Renal cortex interstitium (tissue), 15 donors: ENCODE measurements at places on chromosomes 13 and 19. TPM values are rescaled to one million over a fixed set of nuclear protein-coding genes. Genes with fewer than 3 reads are reported as not detected.

Gene FOXA3
- polyA plus RNA-seq = 0.12 TPM

DNA sequence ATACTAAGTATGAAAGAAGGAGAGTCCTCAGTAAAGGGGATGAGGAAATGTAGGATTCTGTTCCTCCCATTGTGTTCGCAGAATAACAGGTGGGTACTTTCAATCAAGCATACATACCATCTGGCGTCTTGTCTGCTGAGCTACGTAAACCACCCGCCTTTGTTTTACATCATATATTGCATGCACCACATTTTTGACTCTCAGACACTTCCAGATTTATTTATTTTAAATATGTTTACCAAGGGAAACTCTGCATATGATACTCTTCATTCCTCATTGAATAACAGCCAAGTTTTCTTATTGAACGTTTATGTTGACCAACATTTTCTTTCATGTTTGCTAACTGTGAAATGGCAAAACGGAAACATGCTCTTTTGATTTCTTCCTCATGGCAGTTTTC is 174.1 kb downstream of the FGF14 start:
- no peak for DNase-seq

DNA sequence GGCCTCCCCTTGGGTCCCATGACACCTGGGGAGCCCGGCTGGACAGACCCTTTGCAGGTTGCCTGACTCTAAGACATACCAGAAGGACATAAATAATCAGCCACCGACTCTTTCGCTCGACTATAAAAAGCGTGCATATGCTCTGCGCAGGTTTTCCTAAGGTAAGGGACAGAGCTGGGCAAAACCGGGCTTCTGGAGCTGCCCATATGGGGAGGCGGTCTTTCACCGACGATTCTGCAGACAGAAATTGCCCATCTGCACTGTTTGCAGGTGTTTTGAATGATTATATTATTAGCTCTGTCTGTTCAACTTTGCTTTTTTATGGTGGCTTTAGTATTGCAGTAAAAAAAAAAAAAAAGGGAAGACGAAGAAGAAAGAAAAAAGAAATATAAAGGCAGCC is 347.2 kb downstream of the TSHZ3 start:
- no peak for DNase-seq

Gene ZSCAN4
- 0.06 TPM for polyA plus RNA-seq

- no peak for DNase-seq
These were observed 153.1 kb downstream of the PCDH17 start for GRCh38 chr13:57784633-57785032.

DNA sequence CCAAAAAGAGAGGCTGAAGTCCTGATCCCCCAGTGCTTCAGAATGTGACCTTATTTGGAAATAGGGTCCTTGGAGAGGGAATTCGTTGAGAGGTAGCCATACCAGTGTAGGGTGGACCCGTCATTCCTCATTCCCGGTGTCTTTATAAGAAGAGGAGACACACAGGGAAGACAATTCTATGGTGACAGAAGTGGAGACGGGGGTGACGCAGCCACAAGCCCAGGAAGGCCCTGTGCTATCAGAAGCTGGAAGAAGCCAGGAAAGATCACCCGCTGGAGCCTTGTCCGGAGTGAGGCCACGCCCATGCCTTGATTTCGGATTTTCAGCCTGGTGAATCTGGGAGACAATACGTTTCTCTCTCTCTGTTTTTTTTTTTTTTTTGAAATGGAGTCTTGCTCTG is 2.6 kb upstream of the MYPOP start:
- no peak for DNase-seq

Gene SIGLEC5
- 0.61 TPM for polyA plus RNA-seq

- DNase-seq = no peak
These were observed 5.0 kb downstream of the SOX1 start for GRCh38 chr13:112071723-112072533.

- DNase-seq = no peak
These were observed 447.2 kb downstream of the GPC5 start for GRCh38 chr13:91845612-91846011.

DNA sequence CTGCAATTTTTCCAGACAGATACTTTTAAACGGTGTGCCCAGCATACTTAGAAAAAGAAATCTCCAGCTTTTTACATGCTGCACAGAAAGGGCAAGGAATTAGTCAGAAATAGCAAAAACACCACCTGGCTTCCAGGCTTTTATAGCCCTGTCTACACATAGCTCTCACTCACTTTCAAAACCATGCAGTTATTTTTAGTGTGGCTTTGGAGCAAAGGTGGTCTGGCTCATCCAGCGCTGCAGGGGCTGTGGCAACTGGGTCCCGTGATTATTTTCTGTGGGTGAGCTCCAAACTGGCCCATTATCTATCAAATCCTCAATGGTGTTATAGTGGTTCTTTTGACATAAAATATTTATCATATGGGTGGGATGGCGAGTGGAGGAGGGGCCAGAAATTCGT is 57.0 kb downstream of the COL4A2 start:
- DNase-seq = no peak

Gene HTR2A
- 0.61 TPM for polyA plus RNA-seq

DNA sequence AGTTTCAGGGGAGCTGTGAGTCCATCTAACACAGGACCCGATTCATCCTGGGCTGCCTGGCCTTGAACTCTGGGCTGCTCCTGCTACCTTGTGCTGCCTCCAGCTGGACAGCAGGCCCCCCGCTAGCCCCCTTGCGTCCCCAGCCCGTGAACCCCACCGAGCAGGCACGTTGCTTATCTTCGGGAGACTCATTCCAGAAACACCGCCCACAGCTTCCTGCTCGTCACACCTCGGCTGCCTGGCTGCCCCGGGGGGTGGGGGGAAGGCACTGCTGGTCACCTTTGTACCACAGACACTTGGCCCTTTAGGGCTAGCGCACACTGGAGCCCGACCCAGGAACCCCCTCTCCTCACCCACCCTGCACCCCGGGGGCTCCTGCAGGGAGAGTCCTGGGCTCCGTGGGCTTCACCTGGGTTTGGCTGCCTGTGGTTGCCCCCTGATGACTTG is 48.1 kb downstream of the CRTC1 start:
- DNase-seq = no peak

GRCh38 chr13:45178349-45179162 is 22.3 kb downstream of the KCTD4 start:
- DNase-seq = no peak

DNA sequence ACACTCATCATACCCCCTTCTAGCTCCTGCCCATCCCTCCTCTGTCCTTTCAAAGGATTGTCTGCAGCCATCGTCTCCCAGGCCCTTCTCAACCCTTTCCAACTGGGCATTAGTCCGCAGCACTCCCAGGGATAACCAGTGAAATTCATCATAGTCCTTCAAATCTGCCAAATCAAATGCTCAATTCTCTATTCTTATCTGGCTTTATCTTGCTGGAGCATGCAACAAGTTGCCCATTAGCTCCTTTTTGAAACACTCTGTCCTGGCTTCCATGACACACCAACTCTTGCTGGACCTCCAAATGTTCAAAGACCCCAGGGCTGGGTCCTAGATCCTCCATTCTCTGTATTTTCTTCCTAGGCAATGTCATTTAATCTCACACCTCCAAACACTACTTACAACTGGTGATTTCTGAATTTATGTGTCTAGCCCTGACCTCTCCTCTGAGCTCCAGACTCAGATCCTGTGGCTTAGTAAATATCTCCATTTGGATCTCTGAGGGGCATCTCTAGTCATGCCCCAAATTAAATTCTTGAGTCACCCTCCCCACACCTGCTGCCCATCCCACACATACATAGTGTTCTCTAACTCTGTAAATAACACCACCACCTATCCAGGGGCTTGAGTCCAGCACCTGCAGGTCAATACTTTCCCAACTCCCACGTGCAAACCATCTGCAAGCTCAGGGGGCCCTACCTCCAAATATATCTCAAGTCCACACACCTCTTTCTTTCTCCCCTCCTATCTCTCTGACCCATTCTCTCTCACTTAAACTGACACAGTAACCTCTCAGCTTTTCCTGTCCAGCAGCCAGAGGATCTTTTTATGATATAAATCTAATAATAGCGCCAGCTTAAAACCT is 9.1 kb upstream of the ANKRD10 start:
- no peak for DNase-seq

DNA sequence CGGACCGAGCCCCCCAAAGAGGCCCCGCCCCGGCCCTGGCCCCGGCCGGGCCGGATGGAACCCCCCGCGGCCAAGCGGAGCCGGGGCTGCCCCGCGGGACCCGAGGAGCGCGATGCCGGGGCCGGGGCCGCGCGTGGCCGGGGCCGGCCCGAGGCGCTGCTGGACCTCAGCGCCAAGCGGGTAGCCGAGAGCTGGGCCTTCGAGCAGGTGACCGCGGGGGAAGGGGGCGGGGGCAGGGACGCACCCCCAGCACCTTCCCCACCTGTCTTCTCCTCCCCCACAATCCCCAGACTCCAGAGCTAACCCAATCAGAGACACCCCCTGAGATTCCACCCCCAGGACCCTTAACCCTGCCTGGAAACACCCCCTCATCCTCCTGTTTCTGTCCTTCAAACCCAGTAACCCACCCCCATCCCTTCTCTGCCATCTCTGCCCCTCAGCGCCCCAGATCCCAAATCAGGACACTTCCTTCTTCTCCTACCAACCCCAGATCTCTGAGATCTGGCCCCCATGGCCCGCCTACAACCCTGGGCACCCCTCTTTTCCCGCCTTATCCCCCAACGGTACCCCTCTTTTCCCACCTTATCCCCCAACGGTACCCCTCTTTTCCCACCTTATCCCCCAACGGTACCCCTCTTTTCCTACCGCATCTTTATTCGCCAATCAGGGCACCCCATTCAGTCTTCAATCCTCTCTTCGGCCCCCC is 505 bp downstream of the ZSWIM4 start:
- DNase-seq = no peak

DNA sequence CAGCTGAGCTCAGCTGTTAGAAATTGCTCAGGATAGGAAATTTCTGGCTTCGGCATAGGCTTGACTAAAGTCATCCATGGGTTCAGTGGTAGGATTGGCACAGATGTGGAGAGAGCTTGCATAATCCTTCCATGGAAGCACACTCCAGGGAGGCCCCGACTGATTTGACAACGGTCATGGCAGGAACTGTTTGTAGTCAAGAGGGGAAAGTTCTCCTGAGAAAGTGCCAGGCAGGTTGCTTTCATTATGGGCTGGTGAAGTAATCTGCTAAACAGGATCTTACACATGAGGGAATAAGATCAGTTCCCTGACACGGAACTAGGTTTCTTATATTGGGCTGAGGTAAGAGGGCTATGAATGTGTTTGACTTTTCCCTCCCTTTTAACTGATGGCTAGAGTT is 120.1 kb downstream of the RGCC start:
- no peak for DNase-seq

GRCh38 chr13:39345982-39346381 is 257.0 kb downstream of the LHFPL6 start:
- DNase-seq = no peak

- no peak for DNase-seq
These were observed 3.0 kb upstream of the PNKP start for GRCh38 chr19:49870309-49870901.

Gene ATP4A
- 0.11 TPM for polyA plus RNA-seq

DNA sequence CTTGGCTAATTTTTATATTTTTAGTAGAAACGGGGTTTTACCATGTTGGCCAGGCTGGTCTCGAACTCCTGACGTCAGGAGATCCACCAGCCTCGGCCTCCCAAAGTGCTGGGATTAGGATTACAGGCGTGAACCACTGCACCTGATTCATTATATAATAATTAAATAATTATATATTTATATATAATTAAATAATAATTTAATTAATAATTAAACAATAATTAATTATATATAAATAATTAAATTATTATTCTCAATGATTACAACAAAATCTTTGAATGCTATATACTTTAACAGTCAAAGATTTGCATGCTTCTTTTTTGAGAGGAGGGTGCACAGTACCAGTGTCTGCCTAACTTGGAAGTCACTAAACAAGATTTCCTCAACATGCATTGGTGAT is 872.3 kb downstream of the EFNB2 start:
- DNase-seq = no peak

Gene RPS15
- 766 TPM for polyA plus RNA-seq

DNA sequence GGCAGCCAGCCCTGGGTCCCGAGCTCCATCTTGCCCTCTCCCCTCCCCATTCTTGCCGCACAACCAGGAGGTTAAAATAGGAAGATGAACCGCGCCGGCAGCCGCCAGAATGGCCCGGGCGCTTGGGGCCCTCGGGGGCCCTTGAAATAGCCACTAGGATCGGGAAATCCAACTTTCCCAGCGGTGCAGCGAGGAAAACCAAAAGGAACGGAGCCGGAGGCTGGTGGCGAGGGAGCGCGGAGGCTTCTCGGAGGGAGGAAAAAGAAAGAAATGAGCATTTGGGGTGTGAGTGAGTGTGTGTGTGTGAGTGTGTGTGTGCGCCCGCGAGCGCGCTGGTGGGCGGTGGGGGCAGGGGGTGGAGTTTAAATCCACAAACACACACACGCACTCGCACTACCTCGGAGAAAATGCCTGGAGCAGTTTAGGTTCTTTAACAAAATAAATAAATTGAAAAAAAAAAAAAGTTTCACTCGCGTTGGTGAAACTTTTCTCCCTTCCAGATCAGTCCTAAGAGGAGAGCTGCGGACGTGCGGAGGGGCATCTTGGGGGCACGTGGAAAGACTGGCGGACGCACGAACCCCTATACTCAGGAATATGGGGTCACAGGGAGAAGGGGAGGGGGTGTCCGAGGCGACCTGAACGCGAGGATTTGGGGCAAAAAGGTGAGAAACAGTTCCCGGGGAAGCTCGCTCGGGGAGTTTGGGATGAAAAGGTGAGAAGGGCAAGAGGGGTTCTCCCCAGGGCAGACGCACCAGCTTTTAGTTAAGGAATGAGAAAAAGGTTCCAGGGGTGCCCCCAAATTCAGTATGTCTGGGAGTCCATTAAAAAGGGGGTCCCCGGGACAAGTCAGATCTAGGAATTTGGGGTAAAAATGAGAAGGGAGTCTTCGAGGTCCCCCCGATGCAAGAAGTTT is 1.3 kb downstream of the RFX2 start:
- no peak for DNase-seq

GRCh38 chr19:56840451-56841192 is at the start of the genes PEG3 and ZIM2:
PEG3 (minus strand) TSS chr19:56840726; CDS start chr19:56824655, 16,071 bp downstream.
ZIM2 (minus strand) TSS chr19:56840726; CDS start chr19:56824277, 16,449 bp downstream.
- peak; percentile 83 for DNase-seq

DNA sequence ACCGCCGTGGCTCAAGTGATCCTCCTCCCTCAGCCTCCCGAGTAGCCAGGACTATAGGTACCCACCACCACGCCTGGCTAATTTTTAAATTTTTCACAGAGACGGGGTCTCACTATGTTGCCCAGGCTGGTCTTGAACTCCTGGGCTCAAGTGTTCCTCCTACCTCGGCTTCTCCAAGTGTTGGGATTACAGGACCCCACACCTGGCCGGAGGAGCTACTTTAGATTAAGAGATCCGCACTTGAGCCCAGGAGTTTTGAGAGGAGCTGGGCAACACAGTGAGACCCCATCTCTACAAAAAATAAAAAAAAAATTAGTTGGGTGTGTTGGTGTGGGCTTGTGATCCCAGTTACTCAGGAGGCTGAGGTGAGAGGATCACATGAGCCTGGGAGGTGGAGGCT is 9.0 kb upstream of the ZNF460 start:
- no peak for DNase-seq
